ENCODE measurements at places on chromosomes 2 and 18.

- no peak for DNase-seq
These were observed 236.4 kb downstream of the BCL11A start for GRCh38 chr2:60317034-60317386.

- no peak for DNase-seq
These were observed 104.8 kb downstream of the COLEC12 start for GRCh38 chr18:395456-396250.

- DNase-seq = no peak
These were observed 138.7 kb downstream of the TTC32 start for GRCh38 chr2:19762959-19763605.

DNA sequence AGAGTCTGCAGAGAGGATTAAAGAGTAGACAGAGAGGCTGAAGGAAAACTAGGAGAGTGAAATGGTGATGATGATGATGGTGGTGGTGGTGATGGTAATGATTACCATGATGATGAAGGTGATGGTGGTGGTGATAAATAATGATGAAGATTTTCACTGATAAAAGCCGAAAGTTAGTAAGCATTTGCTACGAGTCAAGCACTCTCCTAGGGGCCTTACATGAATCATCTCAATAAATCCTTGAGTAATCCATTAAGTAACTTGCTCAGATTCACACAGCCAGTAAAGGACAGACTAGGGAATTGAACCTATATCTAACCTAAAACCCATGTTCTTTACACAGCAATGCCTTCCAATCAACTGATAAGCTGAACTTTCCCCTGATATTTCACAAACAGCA lies 106.7 kb upstream of the PGAP1 start:
- DNase-seq = no peak

- DNase-seq = no peak
These were observed 254.6 kb downstream of the LOXHD1 start for GRCh38 chr18:46402396-46402795.

DNA sequence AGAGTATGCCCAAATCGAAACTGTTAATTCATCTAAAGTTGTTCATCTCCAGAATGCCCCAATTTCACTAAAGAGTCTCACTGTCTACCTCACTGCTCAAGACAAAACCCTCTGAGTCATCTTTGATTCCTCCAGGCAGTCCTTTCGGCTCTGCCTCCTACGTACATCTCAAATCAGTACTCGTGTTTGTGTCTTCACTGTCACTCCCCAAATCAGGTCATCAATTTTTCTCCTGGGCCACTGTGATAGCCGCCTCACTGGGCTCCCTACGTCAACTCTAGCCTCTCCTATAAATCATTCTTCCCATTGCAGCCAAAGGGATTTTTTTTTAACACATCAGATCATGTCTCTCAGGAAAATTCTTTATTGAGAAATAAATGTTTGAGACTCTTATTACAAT lies 42.1 kb upstream of the TTC39C start:
- no peak for DNase-seq

- no peak for DNase-seq
These were observed 453.0 kb downstream of the GALR1 start for GRCh38 chr18:77702686-77703085.

DNA sequence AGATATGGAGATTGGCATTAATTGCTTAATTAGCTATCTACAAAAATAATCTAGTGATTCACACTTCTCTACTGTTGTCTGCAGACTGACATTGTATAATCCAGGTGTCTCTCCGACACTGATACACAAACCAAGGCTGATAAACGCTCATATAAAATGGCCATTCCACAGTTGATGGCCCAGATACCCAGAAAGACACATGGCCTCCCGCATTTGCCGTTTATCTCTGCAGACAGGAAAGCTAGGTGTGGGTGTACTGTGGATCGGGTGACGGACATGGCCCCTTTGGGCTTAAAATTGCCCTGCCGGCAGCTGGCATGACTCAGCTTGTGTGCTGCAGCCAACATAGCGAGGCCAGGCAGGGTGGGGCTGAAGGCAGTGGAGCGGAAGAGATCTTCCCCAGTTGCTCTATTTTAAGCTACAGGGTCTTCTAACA lies 18.5 kb downstream of the PMAIP1 start:
- DNase-seq = no peak

GRCh38 chr2:172783165-172783898 lies 47.7 kb downstream of the RAPGEF4 start:
- no peak for DNase-seq

DNA sequence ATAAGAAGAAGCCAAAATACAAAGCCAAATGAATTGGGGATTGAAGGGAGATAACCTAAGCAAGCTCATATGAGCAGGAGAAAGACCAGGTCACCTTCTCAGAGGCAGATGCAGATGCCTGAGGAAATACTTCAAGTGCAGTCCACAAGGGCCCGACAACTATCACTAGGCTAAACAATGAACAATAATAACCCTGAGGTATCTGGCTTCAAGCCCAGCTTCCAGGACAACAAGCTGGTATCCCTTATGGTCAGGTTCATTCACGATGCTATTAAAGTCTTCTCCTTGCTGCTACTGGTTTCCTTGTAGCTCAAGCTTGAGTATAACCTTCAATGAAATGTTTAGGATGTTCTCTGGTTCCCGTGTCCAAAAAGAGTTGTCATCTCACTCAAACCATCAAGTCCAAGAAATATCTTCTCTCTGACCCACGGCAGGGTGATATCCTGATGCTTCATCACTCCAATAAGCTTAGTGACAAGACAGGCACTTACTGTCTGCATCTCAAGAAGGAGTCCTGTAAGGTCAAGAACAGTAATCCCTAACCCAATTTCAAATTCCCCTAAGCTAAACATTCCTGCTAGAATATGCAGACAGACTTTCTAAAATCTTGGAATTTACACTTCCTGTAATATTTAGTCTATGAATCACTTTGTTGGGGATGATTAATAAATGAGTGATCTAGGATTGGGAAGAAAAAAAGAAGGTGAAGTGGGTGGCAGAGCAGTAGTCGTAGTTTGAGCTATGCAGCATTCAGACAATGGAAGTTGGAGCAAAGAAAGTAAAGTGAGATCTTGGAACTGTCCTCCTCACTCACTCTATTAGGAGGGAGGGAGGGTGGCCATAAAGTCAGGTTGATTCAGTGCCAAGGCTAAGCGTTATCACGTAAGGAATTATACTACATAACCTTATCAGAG lies 33.1 kb downstream of the CHN1 start:
- DNase-seq = no peak

GRCh38 chr2:213959589-213959988 lies 451.3 kb upstream of the VWC2L start:
- DNase-seq = no peak

- no peak for DNase-seq
These were observed 766 bp downstream of the CCDC85A start for GRCh38 chr2:56184500-56185011.
